Inflammatory macrophage treated with lipopolysaccharide for 1 hour (primary cell): ENCODE measurements at places on chromosomes 4 and X.

DNA sequence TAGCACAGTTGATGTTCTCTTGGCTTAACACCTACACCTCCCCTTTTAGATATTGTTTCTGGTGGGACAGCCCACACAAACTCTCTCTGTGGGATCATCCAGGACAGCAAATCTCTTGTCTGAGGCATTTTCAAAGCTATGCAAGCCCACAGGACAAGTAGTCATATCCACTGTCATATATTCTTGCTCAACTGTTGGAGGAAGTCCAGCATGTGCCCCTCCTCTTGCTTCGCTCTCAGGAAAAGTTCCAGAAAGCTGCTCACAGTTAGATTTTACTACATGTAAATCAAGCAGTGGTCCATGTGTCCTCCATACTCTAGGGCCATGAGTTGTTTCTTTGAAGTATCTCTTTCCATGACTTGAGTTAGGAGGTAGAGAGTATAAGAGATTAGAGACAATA is 260.7 kb downstream of the INPP4B start:
- DNase-seq = no peak

- no peak for DNase-seq
Measured at GRCh38 chr4:4666187-4666586, 124.3 kb upstream of the STX18 start.

- DNase-seq = peak; percentile 61
Measured at GRCh38 chr4:119093042-119093827, 42.4 kb upstream of the MYOZ2 start.

GRCh38 chr4:16123356-16124084 is 39.7 kb upstream of the PROM1 start:
- no peak for DNase-seq

DNA sequence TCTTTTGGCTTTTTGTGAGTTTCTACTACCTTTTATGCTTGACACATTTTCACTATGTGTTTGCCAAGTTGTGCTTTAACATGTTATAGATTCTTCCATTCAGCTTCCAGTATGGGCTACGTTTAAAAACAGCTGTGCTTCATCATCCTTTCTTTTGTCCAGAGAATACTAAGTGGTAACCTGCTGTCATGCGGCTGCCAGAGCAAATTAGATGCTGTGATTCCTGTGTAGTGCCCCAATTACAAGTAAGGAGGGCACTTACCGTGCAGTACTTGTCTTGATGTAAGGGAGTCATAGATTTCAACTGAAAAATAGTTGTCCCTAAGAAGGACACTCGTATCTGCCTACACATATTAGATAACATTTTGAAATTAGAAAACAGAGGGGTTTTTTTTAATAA is 531.8 kb upstream of the GALNTL6 start:
- no peak for DNase-seq

- no peak for DNase-seq
Measured at GRCh38 chr4:164377277-164377676, 376.7 kb upstream of the SMIM31 start.

DNA sequence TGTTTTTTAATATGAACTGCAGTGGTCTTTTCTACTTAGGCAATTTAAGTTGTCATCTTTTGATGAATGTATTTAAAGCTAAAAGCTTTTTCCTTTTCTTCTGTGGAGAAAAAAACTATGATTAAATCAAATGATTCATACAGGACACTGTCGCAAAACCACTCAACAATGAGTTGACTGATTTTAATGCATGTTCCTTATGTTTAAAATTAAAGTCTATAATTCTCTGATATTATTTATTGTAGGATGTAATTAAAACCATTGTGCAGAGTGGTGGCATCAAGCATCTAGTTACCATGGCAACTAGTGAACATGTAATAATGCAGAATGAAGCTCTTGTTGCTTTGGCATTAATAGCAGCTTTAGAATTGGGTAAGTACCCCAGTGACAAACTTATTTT is 172.5 kb downstream of the RAP1GDS1 start:
- DNase-seq = no peak

DNA sequence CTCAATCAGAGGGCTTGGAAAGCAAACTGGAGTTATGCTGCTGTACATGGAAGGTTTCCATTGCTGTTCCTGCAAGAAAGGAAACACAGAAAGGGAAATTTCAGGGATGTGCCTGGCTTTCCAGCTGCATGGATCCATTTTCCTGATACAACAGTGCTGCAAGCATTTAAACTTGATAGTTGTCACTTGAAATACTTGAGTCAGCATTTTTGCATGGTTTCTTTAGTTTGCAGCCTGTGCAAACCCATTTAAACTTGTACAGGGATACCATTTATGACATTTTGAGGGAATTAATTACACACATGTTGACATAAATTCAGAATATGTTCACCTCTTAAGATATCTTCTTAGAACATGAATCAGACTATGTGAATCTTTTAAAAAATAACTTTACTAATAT is 131.1 kb upstream of the RASGEF1B start:
- no peak for DNase-seq

- DNase-seq = no peak
Measured at GRCh38 chrX:54808109-54808604, 612 bp downstream of the MAGED2 start.

GRCh38 chr4:36420111-36420679 is 138.8 kb downstream of the DTHD1 start:
- DNase-seq = no peak

DNA sequence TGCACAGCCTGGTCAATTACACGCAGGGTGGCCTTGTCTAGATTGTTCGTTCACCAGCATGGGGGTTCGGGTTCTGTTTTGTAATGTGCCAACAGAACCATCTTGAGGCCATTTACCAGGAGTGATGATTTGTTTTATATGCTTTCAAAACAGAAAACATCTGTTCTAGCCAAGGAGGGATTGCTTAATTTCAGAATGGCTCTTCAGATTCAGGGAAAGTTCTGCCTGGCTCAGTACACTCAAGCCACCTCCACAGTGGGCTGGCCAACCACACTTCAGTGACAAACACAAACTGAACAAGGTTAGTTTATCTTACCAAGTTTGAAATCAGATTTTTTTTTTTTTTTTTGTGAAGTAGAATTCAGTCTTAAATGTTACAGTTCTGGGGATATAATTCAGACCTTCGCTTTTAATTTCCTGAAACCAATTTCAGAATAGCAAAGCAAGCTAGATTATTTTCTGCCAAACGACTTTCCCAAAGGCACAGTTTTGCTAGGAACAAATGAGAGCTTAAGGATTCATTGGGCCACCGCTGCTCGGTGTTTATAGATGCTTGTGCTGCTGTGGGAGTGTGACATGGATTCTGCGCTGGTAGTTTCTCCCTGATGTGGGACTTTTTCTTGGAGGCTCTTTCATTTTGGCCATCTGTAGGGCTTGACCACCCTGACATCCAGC is 23.4 kb downstream of the SMS start:
- no peak for DNase-seq

GRCh38 chrX:63720293-63720692 is 64.7 kb downstream of the ARHGEF9 start:
- DNase-seq = no peak

DNA sequence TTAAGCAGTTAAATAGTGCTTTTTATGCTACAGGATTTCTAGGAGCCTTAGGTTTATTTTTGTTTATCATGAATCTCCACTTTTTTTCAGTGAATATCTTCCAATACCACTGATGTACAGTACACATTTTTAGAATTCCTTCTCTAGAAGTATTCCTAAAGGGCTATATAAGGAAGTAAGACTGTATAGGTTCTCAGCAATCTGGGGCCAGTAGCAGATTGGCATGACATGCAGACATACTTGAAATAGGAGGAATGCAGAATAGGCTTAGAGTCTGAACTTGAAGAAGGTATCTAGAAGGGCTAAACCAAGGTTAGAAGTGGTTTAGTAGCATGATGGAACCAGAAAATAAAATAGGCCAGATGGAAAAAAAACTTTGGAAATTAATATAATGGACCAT is 29.8 kb downstream of the HEPH start:
- no peak for DNase-seq

- DNase-seq = no peak
Measured at GRCh38 chr4:86483773-86484172, 110.3 kb upstream of the PTPN13 start.

- DNase-seq = peak; percentile 14
Measured at GRCh38 chrX:110665223-110666002, 130.2 kb downstream of the CHRDL1 start.

- peak; percentile 55 for DNase-seq
Measured at GRCh38 chrX:71098302-71098701, 2.7 kb downstream of the FOXO4 start.

- DNase-seq = no peak
Measured at GRCh38 chr4:67204441-67204840, 340.9 kb downstream of the CENPC start.

- DNase-seq = no peak
Measured at GRCh38 chr4:25915353-25915705, 1.3 kb downstream of the SMIM20 start.

GRCh38 chr4:177558995-177559394 is 116.8 kb upstream of the AGA start:
- DNase-seq = no peak

GRCh38 chr4:143554728-143555597 is 41.5 kb downstream of the SMARCA5 start:
- DNase-seq = no peak

DNA sequence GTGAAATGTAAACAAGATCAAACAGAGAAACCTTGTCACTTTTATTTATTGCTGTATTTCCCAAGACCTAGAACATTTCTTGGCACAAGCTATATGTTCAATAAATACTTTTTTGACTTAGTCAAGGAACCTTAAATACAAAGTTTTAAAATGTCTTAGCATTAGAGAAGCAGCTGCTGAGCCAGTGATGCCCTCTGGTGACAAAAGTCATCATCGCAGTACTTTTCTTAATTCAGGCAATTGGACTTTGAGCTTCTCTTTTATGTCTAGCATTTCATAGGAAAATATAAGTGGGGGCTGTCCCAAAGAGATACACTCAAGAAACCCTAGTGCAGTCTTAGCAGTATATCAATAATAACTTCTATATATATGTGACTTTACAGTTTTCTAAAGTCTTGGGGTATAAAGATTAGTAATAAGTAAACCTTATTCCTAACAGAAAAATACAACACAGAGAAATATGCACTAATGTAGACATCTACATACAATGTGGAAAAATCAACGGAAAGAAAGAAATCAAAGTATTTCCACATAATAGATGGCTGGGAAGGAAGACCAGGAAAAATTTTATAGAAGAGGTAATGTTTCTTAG is 118.4 kb downstream of the DTHD1 start:
- peak; percentile 24 for DNase-seq

GRCh38 chr4:61671599-61671998 is 471.5 kb downstream of the ADGRL3 start:
- DNase-seq = no peak

DNA sequence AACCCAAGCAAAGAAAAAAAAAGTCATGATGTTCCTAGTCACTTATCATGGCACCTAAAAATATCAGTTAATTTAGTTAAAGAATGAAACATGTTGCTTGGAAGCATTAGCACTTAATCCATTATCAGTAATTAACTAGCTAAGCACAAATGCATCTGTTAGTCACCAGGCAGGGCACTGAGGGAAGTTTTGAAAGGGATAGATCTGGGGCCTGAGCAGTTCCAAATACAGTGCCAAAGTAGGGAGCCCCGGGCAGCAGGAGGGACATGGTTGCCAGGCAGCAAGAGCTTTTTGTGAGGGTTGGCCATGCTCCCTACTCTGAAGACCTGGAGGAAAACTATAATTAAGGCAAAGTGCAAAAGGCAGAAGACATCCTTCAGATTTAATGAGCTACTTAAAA is 62.0 kb downstream of the PHKA1 start:
- DNase-seq = no peak

GRCh38 chr4:37697566-37697965 is 11.4 kb upstream of the RELL1 start:
- no peak for DNase-seq
